ENCODE measurements at places on chromosomes 11 and 22.
A peak's percentile ranks its signal among the peaks of the same experiment; 100 is the strongest.

DNA sequence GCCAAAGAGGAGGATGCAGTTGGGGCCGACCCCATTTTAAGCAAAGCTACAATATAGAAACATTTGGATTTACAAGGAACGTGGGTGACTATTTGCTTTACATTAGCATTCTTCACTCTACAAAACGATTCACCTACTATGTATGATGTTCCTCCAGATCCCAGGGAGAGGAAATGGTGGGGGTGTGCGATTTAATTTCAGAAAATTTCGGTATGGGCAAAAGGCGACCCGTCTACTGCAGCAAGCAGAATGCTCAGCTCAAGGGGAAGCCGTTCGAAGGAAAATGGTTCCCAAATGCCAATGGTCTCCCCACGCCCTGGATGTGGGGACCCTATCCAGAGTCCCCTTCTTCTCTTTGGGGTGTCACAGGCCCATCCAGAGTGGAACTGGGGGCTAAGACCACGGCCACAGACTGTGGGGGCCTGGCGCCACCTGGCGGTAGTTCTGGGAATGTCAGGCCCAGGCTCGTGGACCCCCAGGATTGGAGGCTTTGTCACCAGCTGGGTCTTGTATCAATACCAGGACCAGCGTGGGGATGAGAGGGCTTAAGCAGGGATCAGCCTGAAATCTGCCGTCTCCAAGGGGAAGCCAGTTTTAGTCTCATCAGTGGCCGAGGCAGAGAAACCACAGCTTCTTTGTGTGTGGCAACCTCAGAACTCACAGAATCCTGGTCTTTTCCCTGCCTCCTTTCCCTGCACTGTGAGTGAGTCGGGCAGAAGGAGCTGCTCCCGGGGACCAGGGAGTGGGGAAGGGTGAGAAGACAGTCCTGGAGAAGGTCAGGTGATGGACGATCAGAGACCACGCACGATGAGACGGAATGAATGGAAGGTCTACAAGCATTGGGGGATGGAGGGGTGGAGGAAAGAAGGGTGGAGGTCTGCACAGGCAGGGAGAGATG is 8.4 kb downstream of the LRRC10B start:
- DNase-seq: no peak

GRCh38 chr11:122240638-122241037 is 124.6 kb upstream of the BLID start:
- no peak for DNase-seq

DNA sequence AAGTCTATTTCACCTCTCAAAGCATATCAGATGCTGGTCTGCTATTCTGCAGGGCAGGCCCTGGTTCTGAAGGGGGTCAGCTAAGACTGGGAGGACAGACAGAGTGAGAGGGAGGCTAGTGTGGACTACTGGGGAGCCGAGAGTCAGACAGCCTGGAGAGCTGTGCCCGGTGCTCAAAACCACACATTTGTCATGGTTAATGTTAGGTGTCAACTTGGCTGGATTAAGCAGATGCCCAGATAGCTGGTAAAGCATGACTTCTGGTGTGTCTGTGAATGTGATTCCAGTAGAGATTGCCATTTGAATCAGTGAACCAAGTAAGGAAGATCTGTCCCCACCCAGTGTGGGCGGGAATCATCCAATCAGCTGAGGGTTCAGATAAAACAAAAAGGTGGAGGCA is 102.6 kb downstream of the SNX19 start:
- DNase-seq: no peak

DNA sequence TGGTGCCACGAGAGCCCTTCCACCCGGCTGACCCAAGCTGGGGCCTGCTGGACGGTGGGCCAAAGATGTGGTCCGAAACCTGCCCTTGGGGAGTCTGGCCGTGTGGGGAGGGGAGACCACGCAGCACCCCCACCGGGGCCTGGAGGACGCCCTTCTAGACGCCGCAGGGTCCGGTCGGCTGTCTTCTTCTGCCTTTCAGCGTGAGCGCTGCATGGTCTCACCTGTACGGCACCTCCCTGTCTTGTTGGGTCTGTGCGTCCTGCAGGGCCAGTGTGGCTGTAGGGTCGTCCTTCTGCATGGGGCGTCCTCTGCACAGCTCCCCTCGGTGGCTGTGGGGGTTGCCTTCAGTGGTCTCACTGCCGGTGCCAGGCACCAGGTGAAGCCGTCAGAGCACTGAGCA is 2.8 kb downstream of the BRSK2 start:
- no peak for DNase-seq

DNA sequence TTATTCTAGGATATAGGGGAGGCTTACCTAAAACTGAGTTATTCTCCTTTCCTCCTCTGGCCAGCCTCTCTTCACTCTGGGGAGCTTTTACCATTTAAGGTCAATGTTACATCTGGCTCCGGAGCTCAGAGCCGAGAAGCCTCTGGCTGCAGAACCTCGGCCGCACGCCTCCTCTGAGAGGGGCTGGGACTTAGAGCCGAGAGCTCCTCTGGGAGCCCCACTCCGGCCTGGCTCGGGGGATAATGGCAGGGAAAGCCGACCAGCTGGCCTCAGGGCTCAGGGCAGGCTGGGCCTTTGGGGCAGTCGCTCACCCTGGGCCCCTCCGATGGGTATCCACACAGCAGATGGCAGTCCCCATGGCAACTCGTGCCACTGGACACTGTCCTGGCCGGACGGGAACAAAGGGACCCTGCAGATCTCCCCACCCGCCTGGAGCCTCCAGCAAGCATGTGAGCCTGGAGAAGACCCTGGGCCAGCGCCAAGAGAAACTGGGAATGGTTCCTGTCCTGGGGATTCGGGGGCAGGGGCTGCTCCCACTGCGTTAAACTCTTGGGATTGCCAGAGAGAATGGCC is at the start of gene IRAG1:
Gene IRAG1 (minus strand): TSS at position 247 of the 573 bp plus-strand sequence. CDS start 153 bp downstream, at position 94.
- DNase-seq: peak; percentile 87

DNA sequence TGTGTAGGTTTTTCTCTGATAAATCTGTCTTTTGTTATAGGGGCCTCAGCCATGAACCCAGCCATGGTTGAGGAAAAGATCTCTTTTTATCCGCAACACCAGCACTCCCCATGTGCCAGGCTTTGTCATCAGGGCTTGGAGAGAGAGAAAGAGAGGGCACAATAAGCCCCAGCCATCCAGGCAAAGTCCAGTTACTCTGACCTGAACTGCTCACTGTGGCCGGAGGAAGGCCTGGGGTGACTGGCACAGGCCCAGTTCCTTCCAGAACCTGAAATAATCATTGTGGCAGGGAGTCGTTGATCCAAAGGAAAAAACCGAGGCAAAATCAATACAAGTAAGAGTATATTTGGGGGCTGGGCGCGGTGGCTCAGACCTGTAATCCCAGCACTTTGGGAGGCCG is 3.9 kb upstream of the ARHGAP8 start:
- no peak for DNase-seq

DNA sequence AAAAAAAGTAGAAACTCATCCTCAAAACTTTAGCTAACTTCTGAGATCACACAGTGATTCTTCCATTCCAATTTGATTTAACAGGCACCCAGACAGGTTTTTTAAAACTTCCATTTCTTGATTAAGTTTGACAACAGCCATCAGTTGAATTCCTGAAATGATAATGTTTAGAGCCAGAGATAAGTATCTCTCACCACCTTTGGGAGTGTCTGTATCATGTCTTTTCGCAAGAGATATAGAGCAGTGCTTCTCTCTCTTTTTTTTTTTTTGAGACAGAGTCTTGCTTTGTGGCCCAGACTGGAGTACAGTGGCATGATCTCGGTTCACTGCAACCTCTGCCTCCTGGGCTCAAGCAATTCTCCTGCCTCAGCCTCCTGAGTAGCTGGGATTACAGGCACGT is 41.7 kb upstream of the BMAL1 start:
- no peak for DNase-seq

GRCh38 chr22:48301421-48301820 is 1526.3 kb downstream of the BRD1 start:
- DNase-seq: no peak

GRCh38 chr11:109885006-109885405 is 208.2 kb upstream of the ZC3H12C start:
- DNase-seq: no peak

DNA sequence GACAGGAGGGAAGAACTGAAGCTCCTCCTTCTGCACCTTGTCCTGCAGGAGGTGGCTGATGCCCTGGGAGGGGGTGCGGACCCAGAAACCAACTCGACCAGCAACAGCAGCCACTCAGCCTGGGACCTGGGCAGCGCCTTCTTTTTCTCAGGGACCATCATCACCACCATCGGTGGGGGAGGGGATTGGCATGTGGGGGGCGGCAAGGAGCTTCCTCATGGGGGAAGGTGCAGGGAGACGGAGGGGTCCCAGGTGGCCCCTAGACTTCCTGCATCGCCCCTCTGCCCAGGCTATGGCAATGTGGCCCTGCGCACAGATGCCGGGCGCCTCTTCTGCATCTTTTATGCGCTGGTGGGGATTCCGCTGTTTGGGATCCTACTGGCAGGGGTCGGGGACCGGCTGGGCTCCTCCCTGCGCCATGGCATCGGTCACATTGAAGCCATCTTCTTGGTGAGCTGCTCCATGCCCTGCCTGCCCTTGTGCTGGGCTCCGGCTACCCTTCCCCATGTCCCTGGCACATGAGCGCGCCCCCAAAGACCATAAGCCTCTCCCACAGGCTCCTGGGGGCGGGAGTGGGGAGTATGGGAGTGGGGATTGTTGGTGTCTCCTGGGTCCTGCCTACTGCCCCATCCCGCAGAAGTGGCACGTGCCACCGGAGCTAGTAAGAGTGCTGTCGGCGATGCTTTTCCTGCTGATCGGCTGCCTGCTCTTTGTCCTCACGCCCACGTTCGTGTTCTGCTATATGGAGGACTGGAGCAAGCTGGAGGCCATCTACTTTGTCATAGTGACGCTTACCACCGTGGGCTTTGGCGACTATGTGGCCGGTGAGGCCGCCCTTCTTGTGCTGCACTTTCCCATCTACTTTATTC is 3.1 kb upstream of the CATSPERZ start:
- DNase-seq: no peak

DNA sequence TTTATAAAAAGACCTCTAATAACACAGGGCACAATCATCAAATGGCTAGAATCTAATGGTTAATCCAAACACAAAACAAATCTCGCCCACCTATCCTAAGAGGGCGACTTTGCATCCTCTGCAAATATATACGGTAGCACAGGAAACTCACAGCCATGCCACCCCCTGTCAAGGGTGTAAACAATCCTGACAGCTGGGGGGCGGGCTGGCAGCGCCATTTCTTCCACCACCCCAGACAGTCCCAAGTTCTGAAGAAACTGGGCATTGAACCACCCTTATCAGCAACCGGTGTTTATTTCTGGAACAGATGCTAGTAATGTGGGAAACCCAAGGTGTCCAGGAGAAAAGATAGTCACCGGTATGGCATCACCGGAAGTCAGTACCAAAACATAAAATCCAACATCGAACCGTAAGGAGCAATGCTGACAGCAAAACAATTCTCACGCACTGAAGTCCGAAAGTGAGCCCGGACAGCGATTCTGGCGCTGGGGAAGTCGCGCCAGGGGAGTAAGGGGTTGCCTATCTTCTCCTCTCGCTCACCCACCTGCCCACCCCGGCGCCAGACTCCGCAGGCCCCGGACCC is 825 bp downstream of the FBXO3 start:
- no peak for DNase-seq

GRCh38 chr11:85652786-85653447 is 5.2 kb downstream of the TMEM126A start:
- no peak for DNase-seq

DNA sequence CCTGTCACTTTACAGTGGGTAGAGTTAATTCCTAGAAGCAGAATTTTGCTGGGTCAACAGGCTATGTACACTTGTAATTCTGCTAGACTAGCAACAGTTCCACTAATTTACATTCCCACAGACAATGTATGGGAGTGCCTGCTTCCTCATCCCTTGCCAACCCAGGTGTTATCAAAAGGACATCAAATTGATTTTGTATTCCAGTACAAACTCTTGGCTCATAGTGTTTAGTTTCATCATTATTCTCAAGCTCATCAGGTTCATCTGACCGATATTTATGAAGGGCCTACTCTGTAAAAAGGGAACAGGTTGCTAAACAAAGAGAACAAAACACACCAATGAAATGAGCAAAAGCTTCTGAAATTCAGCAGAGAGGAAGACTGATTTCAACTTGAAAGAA is 30.7 kb downstream of the PITPNB start:
- DNase-seq: no peak

- DNase-seq: no peak
Observed at GRCh38 chr22:35961480-35962295, 66.9 kb downstream of the RBFOX2 start.

DNA sequence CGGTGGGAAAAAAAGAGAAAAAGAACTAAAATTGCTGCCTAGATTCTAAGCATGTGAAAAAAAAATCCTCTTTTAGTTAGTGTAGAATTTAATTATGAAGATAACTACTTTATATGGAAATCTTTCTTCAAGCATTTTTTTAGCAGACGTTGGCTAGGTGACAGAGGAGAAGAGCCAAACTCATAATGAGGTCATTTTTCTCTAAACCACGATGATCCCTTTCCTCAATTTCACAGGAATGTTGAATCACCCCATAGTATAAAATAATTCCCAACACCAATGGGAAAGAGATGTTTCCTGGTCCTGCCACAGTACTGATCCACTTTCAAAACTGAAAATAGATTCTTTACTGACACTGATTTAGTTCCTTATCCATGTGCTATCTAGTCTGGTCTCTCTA is 319.8 kb downstream of the DLG2 start:
- DNase-seq: no peak

- no peak for DNase-seq
Observed at GRCh38 chr11:363948-364761, 5.1 kb upstream of the B4GALNT4 start.

DNA sequence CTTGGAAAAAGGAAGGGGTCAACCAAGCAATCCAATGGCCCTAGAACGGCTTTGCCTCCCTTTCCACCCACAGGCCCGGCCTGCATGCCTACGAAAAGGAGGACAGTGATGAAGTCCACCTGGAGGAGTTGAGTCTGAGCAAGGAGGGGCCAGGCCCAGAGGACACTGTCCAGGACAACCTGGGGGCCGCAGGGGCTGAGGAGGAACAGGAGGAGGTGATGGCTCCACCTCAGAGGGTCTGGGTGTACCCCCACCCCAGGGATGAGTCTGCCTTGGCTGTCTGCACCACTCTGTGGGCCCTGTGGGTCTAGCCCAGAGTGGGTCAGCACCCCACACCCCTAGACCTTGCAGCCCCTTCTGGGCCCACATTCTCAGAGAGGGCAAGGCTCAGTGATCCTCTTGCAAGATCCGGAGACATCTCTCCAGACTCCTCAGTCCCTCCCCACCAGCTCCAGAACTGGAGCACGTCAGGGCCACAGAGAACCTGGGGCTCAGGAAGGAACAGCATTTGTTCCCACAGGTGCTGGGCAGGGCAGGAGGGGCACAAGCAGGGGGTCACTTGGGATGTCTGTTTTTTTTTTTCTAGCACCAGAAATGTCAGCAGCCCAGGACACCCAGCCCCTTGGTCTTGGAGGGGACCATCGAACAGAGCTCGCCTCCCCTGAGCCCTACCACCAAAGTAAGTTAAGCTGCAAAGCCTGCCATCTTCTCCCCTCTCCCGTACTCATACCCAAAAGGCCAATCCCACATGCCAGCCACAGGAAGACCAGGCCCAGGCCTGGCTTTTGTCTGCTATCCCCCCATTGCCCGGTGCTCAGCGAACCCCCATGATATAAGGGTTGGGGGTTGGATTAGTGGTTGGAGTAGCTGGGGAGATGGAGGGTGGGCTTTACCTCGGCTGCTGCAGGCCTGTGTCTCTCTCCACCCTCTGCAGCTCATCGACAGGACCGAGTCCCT is 8.1 kb downstream of the PRR33 start:
- DNase-seq: no peak

- DNase-seq: no peak
Observed at GRCh38 chr11:76561245-76561644, 109.3 kb downstream of the LRRC32 start.

GRCh38 chr11:1118755-1119603 is 38.8 kb upstream of the MUC5AC start:
- peak; percentile 81 for DNase-seq

Data from osteocyte (in vitro differentiated cells).